ENCODE measurements at places on chromosomes 16 and 17. TPM values are rescaled to one million over a fixed set of nuclear protein-coding genes. Genes with fewer than 3 reads are reported as not detected.

Gene WNK4
- 4.2 TPM for total RNA-seq

Gene FNDC8
- total RNA-seq: not detected

Gene HAP1
- 11.6 TPM for total RNA-seq

Gene GAS7
- total RNA-seq: 19.5 TPM

Gene ELMO3
- total RNA-seq: 19.8 TPM

Gene MT4
- not detected for total RNA-seq

Gene B4GALNT2
- 0.60 TPM for total RNA-seq

Gene TIMM22
- total RNA-seq: 16.2 TPM

Gene UTS2R
- total RNA-seq: 0.97 TPM

Gene BTBD17
- total RNA-seq: 5.7 TPM

Gene RAMP2
- total RNA-seq: 1.5 TPM

Gene ABCC3
- total RNA-seq: 10.6 TPM

Gene ACSM2A
- 1.8 TPM for total RNA-seq

Gene C1QTNF8
- total RNA-seq: not detected

Gene CCL2
- total RNA-seq: 3.4 TPM

Gene QPRT
- total RNA-seq: 92.3 TPM

Measured in type B pancreatic cell (in vitro differentiated cells).